ENCODE measurements at places on chromosomes 13 and 19. TPM values are rescaled to one million over a fixed set of nuclear protein-coding genes. Genes with fewer than 3 reads are reported as not detected.

Gene ERVV-1
- total RNA-seq, result not detected

GRCh38 chr13:25973576-25973975, 78.2 kb downstream of the SHISA2 start:
- H3K4me3 ChIP-seq, result no peak overlapping the region
- no peaks in the 10 kb centered on the region for H3K27me3 ChIP-seq
- H3K36me3 ChIP-seq, result no peaks in the 10 kb centered on the region
- H3K4me1 ChIP-seq, result no peaks in the 10 kb centered on the region

- no peak overlapping the region for H3K4me3 ChIP-seq
- no peak for DNase-seq
- no peaks in the 10 kb centered on the region for H3K36me3 ChIP-seq
- H3K4me1 ChIP-seq, result no peaks in the 10 kb centered on the region
- no peak overlapping the region for H3K27ac ChIP-seq
These were observed 142.3 kb downstream of the CACNA1A start for GRCh38 chr19:13363954-13364353.

- no peaks in the 10 kb centered on the region for H3K27me3 ChIP-seq
- H3K4me3 ChIP-seq, result no peak overlapping the region
- H3K36me3 ChIP-seq, result no peaks in the 10 kb centered on the region
- no peak for DNase-seq
- no peak overlapping the region for H3K27ac ChIP-seq
These were observed 20.4 kb upstream of the FAM216B start for GRCh38 chr13:42760951-42761350.

DNA sequence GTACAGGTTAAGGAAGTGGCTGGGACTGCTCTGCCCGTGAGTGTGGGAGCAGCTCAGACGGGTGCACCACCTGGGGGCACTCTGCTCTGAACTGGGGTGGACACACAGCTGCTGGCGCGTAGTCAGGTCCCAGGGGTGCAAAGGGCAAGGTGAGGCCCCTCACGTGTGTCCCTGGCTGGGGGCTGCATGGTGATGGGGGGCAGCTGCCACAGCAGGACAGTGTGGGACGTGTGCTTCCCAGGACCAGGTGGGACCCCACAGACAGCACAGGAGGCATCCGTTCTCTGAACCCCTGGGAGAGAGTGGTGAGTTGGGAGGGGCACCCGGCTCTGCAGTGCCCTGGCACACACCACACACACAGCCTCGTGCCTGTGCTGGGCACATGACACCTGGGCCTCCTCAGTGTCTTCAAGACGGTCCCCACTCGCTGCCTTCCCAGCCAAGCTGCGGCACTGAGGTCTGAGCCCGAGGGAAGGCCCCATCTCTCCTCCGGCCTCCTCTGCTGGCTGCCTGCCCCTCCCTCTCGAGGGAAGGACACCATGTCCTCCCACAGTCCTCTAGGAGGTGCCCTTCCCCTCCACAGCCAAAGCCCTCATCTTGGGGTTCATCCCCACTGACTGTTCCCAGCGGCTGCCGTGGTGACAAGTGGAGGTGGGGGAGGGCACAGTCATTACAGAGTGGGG, 24.7 kb downstream of the CILP2 start:
- H3K36me3 ChIP-seq, result no peaks in the 10 kb centered on the region
- DNase-seq, result no peak
- no peak overlapping the region for H3K4me3 ChIP-seq
- no peak overlapping the region for H3K27ac ChIP-seq
- no peaks in the 10 kb centered on the region for H3K27me3 ChIP-seq
